Glutamatergic neuron (in vitro differentiated cells): ENCODE measurements at places on chromosomes 16 and 17.
A peak's percentile ranks its signal among the peaks of the same experiment; 100 is the strongest.

GRCh38 chr16:18800293-18800692, 1.1 kb downstream of the ARL6IP1 start:
- no peak for DNase-seq

- no peak for DNase-seq
These were observed 8.3 kb downstream of the CUEDC1 start for GRCh38 chr17:57946798-57947358.

DNA sequence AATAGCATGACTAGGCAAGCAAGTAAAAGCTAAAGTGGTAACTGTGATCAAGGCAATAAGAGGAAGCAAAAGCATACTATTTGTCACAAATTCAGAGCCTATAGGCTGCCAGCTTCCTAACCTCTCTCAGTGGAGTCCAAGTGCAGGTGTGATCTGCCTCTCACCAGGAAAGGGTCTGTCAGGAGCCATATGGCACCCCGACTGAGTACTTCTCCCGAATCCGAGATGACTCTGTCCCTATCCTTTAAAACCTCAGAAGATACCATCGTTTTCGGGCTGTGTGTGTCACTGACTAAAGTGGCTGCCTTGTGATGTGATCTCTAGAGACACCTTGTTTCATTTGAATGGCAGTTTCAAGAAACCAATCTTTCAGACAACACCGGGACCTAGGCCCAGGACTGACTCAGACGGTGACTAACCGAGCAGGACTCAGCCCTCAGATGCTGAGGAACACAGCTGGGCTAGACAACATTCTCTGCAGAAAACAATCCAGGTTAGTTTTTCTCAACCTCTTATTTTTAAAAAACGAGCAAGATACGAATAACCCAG, 63.6 kb downstream of the SMG6 start:
- DNase-seq, result no peak

GRCh38 chr16:66480265-66481080, 53.4 kb downstream of the BEAN1 start:
- DNase-seq, result no peak

- DNase-seq, result peak; percentile 72
These were observed 7.3 kb upstream of the SMIM5 start for GRCh38 chr17:75625813-75626486.

- DNase-seq, result no peak
These were observed 92.0 kb downstream of the WSCD1 start for GRCh38 chr17:6162216-6162615.
